Ascending aorta (tissue), 2 donors: ENCODE measurements at places on chromosomes 2 and 18. TPM values are rescaled to one million over a fixed set of nuclear protein-coding genes. Genes with fewer than 3 reads are reported as not detected.

DNA sequence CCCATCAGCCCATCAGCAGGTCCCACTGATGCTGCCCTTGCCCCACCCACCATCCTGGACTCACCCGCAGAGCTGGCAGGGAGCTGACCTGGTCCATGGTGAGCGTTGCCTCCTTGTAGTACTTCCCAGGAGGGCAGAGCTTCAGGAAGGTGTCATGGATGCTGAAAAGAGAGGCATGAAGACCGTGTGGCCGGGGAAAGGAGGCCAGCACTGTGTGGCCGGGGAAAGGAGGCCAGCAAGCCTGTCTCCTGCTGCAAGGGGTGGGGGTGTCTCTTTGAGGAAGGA lies 11.9 kb downstream of the CIB4 start:
- H3K4me3 ChIP-seq, result no peak overlapping the region
- H3K36me3 ChIP-seq, result no peaks in the 10 kb centered on the region

GRCh38 chr2:216160786-216161185 lies 51.6 kb downstream of the XRCC5 start:
- H3K4me3 ChIP-seq, result no peak overlapping the region
- H3K4me1 ChIP-seq, result no peaks in the 10 kb centered on the region
- no peak for DNase-seq
- no peak overlapping the region for H3K27ac ChIP-seq
- peaks cover 62% of the 10 kb centered on the region for H3K36me3 ChIP-seq

- H3K4me3 ChIP-seq, result no peak overlapping the region
- no peaks in the 10 kb centered on the region for H3K4me1 ChIP-seq
- no peaks in the 10 kb centered on the region for H3K36me3 ChIP-seq
- H3K27me3 ChIP-seq, result no peaks in the 10 kb centered on the region
Measured at GRCh38 chr2:109707281-109708147, 86.6 kb upstream of the RGPD5 start.

- DNase-seq, result no peak
- peak overlapping the region; percentile 80 for H3K27ac ChIP-seq
- peaks cover 8% of the 10 kb centered on the region for H3K36me3 ChIP-seq
- no peaks in the 10 kb centered on the region for H3K27me3 ChIP-seq
- H3K4me1 ChIP-seq, result peaks cover 6% of the 10 kb centered on the region
- H3K4me3 ChIP-seq, result peak overlapping the region; percentile 66
Measured at GRCh38 chr2:55922291-55922907, 1.2 kb downstream of the EFEMP1 start.

Gene MGAT5
- total RNA-seq, result 15.4 TPM

Gene RTKN
- total RNA-seq, result 9.5 TPM

Gene NCL
- total RNA-seq, result 136 TPM

DNA sequence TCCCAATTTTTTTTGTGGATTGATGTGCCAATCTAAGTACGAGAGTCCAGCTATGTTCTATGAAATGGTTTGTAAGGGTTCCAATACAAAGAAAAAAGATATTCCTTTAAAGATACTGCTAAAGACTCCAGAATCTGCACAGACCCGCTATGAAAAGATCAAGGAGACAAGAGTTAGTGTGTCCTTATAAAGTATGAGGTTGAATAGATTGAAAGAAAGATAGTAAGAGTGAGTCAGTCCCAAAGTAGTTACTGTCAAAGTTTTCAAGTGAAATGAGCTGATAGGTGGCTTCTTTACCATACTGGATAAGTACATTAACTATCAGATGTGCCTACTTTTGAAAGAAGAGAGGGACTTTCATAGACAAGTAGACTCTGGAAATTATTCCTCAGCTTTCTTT lies 17.9 kb upstream of the EHBP1 start:
- H3K36me3 ChIP-seq, result no peaks in the 10 kb centered on the region
- H3K4me1 ChIP-seq, result no peaks in the 10 kb centered on the region
- no peaks in the 10 kb centered on the region for H3K27me3 ChIP-seq
- H3K4me3 ChIP-seq, result no peak overlapping the region
- H3K27ac ChIP-seq, result no peak overlapping the region

- DNase-seq, result no peak
- no peaks in the 10 kb centered on the region for H3K27me3 ChIP-seq
- no peak overlapping the region for H3K4me3 ChIP-seq
- H3K36me3 ChIP-seq, result no peaks in the 10 kb centered on the region
- H3K4me1 ChIP-seq, result no peaks in the 10 kb centered on the region
Measured at GRCh38 chr2:39059366-39059952, 61.4 kb downstream of the SOS1 start.

Gene RPRM
- not detected for total RNA-seq

DNA sequence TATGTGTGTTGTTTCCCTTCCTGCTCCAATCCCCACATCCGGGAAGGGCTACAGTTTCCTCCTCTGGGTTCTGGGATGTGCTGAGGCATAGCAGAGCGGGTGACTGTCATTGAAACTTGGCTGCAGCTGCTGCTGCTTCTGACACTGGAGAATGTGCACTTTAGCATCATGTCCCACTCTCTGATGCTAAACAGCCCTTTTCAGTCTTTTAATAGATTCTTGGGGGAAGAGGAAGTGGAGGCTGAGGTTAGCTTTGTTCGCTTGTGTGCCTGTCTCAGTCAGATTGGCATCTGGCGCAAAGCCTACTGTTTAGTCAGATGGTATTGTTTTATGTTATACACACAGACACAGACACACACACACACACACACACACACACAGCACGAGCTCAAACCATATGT lies 136.5 kb upstream of the RND3 start:
- no peaks in the 10 kb centered on the region for H3K27me3 ChIP-seq
- H3K4me3 ChIP-seq, result no peak overlapping the region
- H3K36me3 ChIP-seq, result no peaks in the 10 kb centered on the region
- H3K27ac ChIP-seq, result no peak overlapping the region
